ENCODE measurements at places on chromosomes 13 and 19.

GRCh38 chr19:2475018-2475701 is 767 bp upstream of the GADD45B start:
- no peak for DNase-seq

GRCh38 chr13:40273253-40274025 is 393.0 kb downstream of the FOXO1 start:
- DNase-seq = no peak

DNA sequence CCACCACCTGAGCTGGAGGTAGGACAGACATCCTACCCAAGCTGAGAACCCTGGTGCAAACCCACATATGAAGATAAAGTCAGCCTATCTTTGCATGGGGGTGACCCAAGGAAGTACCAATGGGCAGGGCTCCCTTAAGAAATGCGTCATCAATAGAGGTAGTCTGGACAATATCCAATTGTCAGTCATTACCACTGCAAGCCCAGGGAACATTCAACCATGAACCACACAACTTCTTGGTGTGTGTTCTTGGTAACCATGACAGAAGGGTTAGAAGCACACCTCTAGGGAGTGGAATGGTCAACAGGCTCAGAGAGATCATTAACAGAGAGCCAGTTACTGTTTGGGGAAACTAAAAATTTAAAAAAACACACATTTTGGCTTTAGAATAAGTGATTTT is 34.7 kb upstream of the DOCK9 start:
- no peak for DNase-seq

DNA sequence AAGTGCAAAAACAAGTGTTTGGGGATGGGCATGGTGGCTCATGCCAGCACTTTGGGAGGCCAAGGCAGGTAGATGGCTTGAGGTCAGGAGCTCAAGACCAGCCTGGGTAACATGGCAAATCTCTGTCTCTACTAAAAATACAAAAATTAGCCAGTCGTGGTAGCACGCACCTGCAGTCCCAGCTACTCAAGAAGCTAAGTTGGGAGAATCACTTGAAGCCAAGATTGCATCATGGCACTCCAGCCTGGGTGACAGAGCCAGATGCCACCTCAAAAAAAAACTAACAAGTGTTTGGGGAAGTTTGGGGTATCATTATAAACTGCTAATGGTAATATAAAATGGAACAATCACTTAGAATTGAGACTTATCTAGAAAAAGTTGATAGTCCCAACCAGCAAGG is 24.6 kb downstream of the XPO4 start:
- DNase-seq = no peak

GRCh38 chr13:101092985-101093384 is 323.3 kb downstream of the NALCN start:
- DNase-seq = no peak

DNA sequence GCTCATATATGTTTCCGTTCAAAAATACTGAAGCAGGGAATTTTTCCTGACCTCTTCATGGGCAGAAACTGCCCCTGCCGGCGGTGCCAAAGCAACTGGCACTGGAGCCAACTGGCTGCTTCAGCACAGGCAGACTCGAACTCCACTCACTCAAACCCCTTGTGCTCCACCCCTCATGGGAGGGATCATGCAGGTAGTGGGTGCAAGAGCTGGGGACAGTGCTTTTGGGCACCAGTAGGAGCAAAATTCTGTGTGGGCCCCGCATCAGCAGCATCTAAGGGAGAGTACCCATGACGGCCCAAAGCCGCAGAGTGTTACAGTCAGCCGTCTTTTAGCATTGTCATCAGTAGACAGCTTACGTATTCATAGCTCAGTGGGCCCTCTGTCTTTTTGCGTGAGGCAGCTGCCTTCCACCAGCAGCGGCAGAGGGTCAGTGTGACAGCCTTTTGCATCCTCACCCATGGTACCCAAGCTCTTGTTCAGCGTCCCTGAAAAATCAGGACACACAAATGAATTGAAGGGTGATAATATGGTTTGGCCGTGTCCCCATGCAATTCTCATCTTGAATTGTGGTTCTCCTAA is 393.8 kb downstream of the SLITRK6 start:
- no peak for DNase-seq

- DNase-seq = no peak
These were observed 26.4 kb upstream of the ZNF507 start for GRCh38 chr19:32318884-32319520.

- DNase-seq = no peak
These were observed 1289.4 kb downstream of the PCDH9 start for GRCh38 chr13:65940720-65941119.
